ENCODE measurements at places on chromosomes 1 and 21.

- no peak for DNase-seq
Measured at GRCh38 chr21:28608646-28609045, 384.0 kb downstream of the LTN1 start.

DNA sequence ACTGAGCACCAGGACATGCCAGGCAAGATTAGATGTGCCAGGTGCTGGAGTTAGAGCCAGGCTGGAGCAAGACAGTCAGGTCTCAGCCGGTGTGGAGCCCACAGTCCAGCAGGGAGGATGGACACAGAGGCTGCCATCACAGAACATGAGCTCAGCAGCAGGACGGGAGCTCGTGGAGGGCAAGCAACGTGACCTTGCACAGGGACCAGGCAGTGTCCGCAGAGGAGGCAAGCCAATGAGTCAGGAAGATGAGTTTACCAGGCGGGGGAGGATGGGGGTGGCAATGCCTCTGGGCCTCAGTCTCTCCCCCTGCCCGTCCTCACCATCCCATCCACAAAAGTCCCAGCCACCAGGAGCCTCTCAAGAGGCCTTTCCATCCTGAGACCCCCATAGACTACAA, 20.7 kb upstream of the ZC3H12A start:
- DNase-seq = no peak

- DNase-seq = no peak
Measured at GRCh38 chr1:170559166-170559565, 27.2 kb downstream of the GORAB start.

GRCh38 chr1:44946725-44947062, 39.7 kb downstream of the EIF2B3 start:
- DNase-seq = no peak

- no peak for DNase-seq
Measured at GRCh38 chr1:14519976-14520375, 78.5 kb upstream of the KAZN start.

DNA sequence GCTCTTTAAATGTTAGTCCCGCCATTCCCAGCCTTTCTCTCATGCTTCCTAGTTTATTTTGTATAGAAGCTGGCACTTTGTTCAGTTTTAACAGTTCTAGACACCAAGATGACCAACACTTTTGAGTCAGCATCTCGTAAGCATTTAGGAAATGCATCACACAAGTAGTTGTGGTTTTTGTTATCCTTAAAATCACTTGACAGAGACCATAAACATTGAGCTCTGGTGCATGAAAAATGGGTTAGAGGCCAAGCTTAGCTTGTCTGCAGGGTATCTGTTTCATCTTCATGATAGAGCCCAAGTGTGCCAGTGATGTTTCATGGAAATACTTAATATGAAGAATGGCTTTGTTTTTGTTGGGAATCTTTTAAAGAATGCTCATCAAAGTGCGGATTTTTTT, 159.7 kb downstream of the DISP1 start:
- DNase-seq = no peak

DNA sequence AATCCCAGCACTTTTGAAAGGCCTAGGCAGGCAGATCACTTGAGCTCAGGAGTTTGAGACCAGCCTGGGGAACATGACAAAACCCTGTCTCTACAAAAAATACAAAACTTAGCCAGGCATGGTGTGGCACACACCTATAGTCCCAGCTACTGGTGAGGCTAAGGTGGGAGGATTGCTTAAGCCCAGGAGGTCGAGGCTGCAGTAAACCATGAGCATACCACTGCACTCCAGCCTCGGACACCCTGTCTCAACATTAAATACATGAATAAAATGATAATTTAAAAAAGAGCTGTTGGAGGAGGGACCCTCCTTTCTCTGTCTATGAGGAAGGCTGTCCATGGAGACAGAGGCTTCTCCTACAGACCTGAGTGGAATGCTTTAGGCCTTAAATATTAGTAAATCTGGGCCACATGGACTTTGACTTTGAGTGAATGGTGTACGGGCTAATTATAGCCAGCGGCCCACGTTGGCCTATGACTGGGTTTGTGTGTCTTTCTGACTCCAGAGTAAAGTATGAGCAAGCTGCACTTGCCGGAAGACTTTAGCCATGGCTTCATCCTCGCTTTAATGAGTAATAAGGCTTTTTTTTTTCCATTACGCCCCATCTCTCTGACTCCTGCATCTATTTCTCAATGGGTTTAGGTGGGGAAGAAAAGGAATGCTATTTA, 21.3 kb downstream of the RAB3B start:
- no peak for DNase-seq

- no peak for DNase-seq
Measured at GRCh38 chr1:78096017-78096416, 50.3 kb downstream of the GIPC2 start.

DNA sequence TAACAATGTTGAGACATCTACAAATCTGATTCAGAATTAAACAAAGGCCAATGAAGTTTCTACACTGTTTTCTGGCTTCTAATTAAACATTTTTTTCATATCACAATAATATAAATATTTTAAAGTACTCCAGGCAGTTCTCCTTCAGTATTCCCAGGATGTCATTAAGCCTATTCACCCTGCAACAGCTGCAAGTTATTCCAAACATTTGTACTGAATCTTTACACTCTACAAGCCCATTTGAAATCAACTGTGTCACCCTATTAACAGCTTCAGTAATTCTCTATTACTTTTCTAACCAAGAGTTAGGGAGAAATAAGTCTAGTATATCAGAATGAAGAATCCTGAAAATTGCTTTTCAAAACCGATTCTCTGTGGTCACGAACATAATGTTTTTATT, 124.6 kb downstream of the OLFML2B start:
- DNase-seq = no peak

DNA sequence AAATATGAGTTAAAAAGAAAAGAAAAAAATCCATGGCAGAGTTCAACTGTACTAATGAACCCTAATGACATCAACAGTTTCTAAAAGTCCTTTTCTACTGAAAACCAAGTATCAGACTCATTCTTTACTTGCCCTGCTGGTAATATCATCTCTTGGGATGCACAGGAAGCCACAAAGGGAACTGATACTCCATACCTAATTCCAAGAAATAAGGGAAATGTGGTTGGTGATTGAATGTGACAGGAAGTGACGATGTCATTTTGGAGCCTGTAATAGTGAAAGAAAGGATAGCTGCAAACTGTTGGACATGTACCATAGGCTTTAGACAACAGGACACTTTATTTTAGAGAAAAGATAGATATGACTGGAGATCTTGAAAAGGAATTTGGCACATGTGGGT, 98.7 kb upstream of the VAV3 start:
- no peak for DNase-seq

- no peak for DNase-seq
Measured at GRCh38 chr1:212656730-212657129, 42.9 kb downstream of the BATF3 start.

DNA sequence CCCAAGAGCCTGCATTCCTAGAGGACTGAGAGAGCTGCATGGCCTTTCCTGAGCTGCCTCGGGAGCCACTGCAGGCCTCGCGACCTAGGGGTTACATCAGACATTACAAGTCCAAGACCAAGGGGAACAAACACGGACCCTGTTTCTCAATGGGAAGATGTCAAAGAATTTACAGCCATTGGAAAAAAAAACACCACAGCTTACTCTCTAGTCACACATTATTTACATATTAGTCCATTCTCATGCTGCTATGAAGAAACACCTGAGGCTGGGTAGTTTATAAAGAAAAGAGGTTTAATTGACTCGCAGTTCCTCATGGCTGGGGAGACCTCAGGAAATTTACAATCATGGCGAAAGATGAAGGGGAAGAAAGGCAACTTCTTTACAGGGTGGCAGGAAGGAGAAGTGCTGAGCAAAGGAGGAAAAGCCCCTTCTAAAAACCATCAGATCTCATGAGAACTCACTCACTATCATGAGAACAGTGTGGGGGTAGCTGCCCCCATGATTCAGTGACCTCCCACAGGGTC, 8.4 kb upstream of the PRMT2 start:
- no peak for DNase-seq

DNA sequence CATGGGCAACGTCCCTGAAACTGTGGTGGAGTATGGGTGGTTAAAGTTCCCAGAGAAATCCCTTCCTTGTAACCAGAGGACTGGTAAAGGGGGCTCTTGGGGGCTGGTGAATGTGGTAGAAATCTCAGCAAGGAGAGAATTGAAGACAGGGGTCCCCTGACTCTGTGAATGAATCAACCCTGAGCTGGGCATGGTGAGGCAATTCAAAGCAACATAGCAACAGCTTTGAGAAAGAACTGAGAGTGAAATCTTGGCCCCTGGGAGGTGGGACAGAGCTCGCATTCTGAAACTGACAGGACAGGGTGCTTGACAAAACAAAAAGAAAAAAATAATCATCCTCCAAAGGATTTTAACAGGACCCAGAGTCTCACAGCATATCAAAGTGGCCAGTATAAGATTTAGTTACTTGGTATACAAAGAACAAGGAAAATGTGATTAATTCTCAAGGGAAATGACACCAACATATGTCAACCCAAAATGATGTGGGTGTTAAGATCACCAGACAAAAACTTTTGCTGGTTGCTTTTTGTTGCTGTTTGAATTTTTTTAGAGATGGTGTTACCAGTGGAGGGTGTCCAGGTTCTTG, 11.7 kb upstream of the SUMO3 start:
- no peak for DNase-seq

DNA sequence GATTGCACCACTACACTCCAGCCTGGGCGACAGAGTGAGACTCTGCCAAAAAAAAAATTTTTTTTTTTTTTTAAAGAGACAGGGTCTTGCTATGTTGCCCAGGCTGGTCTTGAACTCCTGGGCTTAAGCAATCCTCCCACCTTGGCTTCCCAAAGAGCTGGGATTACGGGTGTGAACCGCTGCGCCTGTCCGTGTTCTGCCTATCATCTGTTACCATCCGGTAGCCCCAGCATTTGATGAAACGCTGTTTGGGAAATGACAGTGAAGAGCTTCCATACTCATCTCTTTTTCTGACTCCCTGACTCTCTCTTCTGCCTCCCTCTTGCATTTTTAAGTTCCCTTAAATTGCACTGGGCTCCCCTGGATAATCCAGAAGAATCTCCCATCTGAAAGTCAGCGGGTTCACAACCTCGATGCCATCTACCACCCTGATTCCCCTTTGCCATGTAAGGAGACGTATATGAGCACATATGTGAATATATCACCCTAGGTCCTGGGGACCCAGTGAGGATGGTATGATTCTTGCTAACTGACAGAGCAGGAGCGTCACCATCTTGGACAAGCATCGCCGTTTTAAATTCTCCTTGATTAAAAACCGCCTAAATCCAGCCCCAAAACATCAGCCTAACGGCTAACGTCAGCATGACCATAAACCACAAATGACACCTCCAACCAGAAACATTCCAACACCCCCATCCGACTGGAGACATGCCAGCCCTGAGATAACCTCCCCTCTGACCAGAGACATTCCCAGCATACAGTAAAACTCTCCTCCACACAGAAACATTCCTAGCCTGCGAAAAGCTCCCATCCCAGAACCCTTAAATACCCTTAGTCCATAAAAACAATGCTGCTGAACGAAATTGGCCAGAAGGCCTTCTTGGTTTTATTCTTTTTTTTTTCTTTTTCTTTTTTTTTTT, 12.4 kb downstream of the TNFRSF8 start:
- DNase-seq = no peak

- DNase-seq = no peak
Measured at GRCh38 chr21:46008893-46009621, 27.5 kb downstream of the COL6A1 start.

DNA sequence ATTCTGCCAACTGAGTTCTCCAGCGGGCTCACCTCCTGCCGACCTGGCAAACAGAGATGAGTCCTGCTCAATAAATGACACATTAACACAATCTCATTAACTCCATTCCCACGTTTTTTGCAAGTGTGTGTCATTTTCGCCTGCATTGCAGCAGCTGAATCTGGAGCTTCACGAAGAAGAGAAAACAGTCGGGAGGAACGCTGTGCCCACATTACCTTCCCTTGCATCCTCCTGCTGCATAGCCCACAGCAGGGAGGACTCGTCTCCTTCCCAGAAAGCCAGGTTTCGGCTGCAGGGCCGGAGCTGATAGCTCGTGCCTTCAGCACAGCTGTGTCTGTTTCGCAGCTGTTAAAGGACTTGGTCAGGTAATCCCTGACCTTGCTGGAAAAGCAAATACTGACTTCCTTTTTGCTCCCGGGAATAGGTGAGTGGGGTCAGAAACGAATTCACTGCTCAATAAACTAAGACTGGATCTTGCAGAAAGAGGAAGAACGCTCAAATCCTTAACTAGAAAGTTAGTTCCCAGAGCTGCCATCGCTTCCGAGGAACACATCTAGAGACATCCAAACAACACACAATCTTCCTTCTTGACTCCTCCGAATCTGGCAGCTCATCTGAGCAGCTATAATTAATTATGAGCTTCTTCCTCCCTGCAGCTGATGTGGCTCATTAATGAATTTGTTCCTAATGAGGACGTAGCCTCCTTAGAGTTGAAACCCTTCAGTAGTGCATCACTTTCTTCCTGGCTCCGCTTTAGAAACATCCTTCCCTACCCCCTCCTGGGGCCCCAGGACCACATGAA, 33.0 kb downstream of the KANK4 start:
- peak; percentile 60 for DNase-seq

DNA sequence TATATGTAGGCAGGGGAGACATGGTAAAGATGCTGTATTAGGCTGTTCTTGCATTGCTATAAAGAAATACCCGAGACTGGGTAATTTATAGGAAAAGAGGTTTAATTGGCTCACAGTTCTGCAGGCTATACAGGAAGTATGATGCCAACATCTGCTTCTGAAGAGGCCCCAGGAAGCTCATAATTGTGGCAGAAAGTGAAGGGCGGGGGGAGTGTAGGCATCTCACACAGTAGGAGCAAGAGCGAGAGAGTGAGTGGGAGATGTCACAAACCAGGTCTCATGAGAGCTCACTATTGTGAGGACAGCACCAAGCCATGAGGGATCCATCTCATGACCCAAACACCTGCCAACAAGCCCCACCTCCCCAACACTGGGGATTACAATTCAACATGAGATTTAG, 21.1 kb downstream of the MAN1A2 start:
- no peak for DNase-seq

DNA sequence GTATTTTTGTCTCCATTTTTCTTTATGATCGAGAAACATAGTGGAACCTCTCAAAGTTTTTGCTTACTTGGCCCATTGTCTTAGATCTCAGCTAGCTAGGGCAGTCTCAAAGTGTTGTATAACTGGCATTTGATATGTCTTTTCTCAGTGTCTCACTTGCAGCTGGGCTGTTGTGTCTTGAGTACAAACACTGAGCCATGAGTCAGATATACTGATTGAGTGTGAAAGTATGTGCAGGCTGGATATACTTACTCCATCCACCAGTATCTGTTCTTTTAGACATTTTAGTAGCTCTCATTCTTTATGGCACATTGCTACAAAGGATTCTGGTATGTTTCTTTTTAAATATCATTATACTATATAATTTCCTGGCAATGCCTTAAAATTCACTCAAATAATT, 14.3 kb upstream of the GPR52 start:
- no peak for DNase-seq

- no peak for DNase-seq
Measured at GRCh38 chr1:32197837-32198236, 2.6 kb upstream of the CCDC28B start.

DNA sequence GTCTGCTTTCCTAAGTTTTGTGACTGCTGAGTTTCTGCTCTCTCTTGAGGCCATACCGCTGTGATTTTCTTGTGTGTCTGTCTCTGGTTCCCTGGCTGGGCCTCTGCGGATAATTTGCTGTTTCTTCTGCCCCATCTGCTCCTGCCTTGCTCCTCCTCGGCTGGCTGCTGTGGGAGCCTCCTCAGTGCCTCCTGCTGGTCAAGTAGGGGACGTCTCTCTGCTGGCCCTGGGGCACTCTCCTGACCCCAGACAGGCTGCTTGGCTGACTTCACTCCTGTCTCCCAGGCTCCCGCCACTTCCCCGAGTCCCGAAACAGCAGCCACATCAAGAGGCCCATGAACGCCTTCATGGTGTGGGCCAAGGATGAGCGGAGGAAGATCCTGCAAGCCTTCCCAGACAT, 28.5 kb downstream of the ETNK2 start:
- DNase-seq = peak; percentile 65

- DNase-seq = peak; percentile 6
Measured at GRCh38 chr21:36155603-36156338, 853 bp upstream of the DOP1B start.
